Testis (tissue), 5 donors: ENCODE measurements at places on chromosomes 13 and 19. TPM values are rescaled to one million over a fixed set of nuclear protein-coding genes. Genes with fewer than 3 reads are reported as not detected.

- no peak for DNase-seq
Observed at GRCh38 chr19:1312767-1313694, 27.4 kb downstream of the EFNA2 start.

DNA sequence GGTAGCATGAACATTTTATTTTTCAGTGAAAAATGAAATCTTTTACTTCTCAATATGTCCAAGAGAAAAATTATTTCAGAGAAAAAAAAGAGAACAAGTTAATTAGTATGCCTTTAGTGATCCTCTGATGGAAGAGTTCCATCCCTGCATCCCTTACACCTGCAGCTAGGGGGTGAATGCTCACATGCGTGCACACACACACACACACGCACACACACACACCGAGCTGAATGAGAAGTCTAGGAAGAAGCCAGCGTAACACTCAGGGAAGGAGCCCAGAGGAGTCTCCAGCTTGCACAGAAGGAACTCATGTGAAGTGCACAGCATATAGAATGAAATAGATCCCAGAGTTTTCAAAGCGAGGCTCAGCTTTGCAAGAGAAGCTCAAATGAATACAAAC is 510.5 kb downstream of the IRS2 start:
- DNase-seq = no peak

GRCh38 chr13:77372275-77372674 is 45.4 kb upstream of the MYCBP2 start:
- DNase-seq = no peak

DNA sequence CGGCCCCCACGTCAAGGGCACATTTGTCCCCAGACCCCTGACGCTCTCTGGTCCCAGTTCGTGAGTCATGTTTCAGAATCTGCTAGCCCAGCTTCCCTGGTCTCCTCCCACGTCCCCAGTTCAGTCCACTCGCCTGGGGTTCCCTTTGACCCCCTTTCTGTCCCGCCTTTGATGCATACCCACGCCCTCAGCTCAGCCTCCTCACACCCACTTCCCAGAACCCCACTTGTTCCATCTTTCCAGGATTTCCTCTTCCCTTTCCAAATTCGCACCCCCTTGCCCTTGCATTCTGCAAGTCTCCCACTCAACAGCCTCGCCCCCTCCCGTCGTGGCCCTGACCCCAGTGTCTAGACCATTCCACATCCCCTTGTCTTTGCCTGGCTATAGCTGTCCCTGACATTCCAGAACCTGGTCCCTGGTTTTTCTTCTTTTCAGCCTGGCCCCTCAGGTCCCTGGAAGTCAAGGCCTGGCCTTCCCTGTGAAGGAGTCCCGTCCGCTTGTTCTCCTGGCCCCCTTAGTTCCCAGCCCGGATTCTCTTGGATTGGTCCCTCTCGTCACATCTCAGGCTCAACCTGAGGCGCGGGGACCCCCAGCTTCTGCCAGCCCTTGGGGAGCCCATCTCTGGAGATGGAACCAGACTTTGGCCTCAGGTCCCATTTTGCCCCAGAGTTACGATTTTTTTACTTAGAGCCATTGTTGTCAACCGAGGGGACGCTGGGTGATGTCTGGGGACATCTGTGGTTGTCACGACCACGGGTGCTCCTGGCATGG is 1.3 kb downstream of the NCLN start:
- no peak for DNase-seq

GRCh38 chr13:20193162-20193906 is 596 bp upstream of the GJB2 start:
- no peak for DNase-seq

DNA sequence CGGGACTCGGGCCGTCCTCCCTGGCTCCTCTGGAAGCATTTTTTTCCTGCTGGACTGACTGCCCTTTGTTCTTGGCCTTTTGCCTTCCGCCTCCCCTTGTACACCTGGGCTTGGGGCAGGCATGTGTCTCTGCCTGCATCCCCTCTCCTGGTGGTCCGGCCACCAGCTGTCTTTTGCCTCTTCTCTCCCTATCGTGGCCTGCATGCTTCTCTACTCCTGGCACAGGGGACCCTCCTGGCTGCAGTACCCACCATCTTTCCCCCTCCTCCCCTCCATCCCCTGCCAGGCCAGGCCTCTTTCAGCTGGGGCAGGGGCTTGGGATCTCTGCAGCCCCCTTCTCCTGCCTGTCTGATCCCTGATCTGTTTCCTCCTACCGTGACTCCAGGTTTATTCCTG is 12.1 kb downstream of the WTIP start:
- DNase-seq = no peak

GRCh38 chr13:64007339-64007738 is 2591.7 kb upstream of the PCDH20 start:
- no peak for DNase-seq

GRCh38 chr13:113967729-113968462 is 6.0 kb downstream of the C13orf46 start:
- DNase-seq = no peak

- DNase-seq = no peak
Observed at GRCh38 chr13:38624822-38625221, 62.1 kb upstream of the FREM2 start.

Gene CAMSAP3
- total RNA-seq = 104 TPM

Gene CAPS
- 9.4 TPM for total RNA-seq

Gene LAIR1
- 7.1 TPM for total RNA-seq

Gene NLRP9
- total RNA-seq = 0.68 TPM
